ENCODE measurements at places on chromosomes 2 and 18.

- DNase-seq: no peak
Measured at GRCh38 chr2:167297292-167297691, 409.0 kb downstream of the XIRP2 start.

- DNase-seq: peak; percentile 48
Measured at GRCh38 chr2:25165992-25166875, 2.1 kb downstream of the POMC start.

GRCh38 chr2:176424746-176425145, 155.5 kb downstream of the MTX2 start:
- DNase-seq: no peak

GRCh38 chr2:123002660-123003248, 1022.3 kb upstream of the CNTNAP5 start:
- no peak for DNase-seq

GRCh38 chr2:204046145-204046544, 109.6 kb downstream of the ICOS start:
- no peak for DNase-seq

All from NCI-H2081 (cell line).